ENCODE measurements at places on chromosomes 12 and 14. TPM values are rescaled to one million over a fixed set of nuclear protein-coding genes. Genes with fewer than 3 reads are reported as not detected.

The TSPAN9 gene
- total RNA-seq, result 15.9 TPM

The SNRNP35 gene
- 10.4 TPM for total RNA-seq

The RPS6KL1 gene
- 1.7 TPM for total RNA-seq

The BATF gene
- total RNA-seq, result 0.84 TPM

The SLC25A47 gene
- total RNA-seq, result not detected

The C12orf60 gene
- 0.76 TPM for total RNA-seq

The TSPAN11 gene
- 0.72 TPM for total RNA-seq

The SERPINA10 gene
- not detected for total RNA-seq

The ADAMTS20 gene
- total RNA-seq, result not detected

GRCh38 chr12:18658829-18659228, 79.0 kb downstream of the PLCZ1 start:
- ATAC-seq, result no peak

DNA sequence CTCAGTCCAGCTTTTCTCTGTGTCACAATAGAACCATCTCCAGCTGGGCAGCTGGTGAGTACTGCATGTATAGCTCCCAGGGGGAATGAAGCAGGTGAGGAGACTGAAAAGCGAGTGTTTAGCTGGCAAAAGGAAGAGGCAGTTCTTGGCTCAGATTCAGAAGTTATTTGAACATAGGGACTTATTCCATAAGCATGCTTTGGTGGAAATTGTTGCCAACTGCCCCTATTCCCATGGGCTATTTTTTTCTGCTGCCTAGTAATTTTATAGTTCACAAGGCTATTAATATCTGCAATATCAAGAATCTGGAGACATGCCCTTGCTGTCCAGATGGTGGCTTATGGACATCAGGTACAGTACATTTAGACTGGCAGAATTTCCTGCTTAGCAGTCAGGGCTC, 1112.7 kb downstream of the LRFN5 start:
- no peak for ATAC-seq

GRCh38 chr12:47164724-47165439, 85.1 kb upstream of the AMIGO2 start:
- no peak for ATAC-seq

DNA sequence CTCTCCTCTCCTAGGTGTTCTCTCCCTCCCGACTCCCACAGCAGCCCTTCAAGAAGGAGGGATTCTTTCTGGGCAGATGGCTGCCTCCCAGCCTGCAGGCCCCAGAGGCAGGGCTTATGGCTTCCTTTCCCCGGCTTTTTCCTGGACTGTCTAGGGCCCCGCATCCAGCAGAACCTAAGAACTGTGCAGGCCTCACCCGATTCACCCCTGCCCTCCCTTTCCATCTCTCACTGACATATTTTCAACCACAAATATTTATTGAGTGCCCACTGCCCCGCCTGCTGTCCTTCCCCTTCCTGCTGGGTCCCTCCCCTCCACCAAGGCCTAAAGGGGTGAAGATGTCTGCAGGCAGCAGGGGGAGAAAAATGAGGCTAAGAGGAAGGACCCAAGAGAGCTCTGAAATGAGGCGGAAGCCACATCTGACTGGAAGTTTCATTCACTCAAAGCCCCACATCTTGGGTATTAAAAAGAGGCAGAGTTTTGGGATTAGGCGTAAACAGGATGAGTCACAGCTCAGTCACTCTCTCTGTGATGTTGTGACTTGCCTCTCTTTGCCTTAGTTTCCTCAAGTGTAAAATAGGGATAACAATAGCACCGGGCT, 2.9 kb downstream of the SCNN1A start:
- ATAC-seq, result peak; percentile 46

DNA sequence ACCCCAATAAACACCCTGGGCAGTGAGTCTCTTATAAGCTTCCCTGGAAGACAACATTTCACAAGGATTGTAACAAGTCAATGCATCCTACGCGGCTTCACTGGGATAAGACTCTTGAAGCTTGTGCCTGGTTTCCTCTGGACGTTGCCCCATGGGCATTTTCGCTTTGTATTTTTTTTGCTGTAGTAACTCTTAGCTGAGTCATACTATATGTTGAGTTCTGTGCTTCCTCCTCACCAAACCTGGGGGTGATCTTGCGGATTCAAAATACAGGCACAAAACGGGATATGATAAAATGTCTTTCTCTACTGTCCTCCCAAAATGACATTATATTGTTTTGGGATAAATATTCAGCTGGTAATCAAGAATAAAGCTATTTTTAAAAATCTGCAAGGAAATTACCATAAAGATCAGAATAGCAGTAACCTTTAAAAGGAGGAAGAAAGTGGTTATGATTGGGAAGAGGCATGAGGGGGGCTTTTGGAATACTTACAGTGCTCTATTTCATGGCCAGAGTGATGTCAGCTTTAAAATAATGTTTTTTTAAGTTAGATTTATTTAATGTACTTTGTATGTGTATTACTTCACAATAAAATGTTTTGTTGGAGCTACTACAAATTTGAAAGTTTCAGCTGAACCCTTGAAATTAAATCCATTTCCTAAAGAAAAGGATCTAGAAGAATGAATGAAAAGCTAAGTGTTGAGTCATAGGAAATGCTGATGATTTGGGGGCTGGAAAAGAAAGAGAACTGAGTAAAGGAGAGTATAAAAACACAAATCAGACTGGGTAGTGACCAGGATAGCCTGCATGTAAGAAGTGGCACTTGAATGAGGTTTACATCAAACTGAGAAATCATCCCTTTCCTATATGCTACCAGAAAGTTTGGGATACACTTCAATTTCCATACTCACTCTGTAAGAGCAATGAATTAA, 14.7 kb downstream of the BTBD7 start:
- peak; percentile 53 for ATAC-seq

- no peak for ATAC-seq
Measured at GRCh38 chr12:174124-174523, 39.8 kb downstream of the SLC6A12 start.

DNA sequence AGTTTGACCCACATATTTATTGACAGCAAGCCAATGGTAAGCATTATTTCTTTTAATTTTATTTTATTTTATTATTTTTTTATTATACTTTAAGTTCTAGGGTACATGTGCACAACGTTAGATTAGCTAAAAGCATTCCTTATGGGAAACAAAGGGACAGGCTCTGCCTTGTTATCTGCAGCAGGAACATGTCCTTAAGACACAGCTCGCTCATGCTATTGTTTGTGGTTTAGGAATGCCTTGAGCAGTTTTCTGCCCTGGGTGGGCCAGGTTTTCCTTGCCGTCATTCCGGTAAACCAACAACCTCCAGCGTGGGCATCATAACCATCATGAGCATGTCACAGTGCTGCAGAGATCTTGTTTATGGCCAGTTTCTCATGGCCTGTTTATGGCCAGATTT, 370.2 kb downstream of the TMEM117 start:
- ATAC-seq, result no peak

DNA sequence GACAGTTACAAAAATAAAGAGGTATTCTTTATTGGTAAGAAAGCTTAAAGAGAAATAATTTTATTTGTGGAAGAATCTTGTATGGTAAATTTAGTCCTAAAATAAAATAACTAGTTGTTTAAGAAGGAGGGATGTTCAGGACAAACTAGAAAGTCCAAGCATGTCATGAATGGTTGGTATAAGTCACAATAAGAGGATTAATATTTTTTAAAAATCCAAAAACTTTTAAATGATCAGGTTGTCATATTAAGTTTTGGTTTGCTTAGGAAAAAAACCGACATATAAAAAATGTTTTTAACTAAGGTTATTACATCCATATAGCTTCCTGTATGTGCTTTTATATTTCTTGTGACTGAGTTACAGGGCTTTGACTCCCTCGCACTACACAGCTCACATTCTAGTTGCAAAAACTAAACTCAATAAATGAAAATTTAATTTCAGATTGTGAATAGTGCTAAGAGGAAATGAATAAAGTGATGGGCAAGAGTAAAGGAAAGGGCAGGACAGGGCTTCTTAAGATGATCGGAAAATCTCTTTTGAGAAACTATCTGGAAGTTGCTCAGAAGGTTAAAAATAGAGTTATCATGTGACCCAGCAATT, 80.7 kb upstream of the METAP2 start:
- ATAC-seq, result no peak

DNA sequence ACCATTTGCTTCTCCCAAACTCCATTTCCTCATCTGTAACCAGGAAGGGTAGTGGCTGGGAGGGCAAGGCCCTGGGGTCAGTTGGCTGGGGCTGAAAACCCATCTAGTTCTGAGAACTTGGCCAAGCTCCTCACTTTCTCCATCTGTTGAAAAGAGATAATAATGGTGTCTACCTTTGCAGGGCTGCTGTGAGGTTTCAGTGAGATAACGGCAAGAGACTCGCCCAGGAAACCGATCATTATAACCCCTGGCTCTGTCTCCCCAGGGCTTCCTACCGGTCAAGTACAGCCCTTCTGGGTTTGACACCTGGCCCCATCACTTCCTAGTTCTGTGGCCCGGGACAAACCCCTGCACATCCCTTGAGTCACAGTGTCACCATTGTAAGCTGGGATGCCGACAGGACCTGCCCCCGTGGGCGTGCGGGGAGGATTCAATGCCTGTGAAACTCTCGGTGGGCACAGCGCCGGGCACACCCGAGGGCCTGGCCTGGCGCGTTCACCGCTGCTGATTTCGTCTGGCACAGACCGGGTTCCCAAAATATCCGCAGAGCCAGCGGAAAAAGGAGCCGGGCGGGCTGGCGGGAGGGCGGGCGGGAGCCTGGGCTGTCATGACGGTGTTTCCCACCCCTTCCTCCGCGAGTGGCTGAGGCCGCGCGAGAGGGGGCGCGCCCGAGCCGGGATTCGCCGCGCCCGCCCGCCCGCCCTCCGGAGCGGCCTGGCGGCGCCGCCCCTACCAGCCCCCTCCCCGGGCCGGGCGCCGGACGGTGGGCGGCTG, 4.4 kb downstream of the KMT5A start:
- ATAC-seq, result peak; percentile 58

DNA sequence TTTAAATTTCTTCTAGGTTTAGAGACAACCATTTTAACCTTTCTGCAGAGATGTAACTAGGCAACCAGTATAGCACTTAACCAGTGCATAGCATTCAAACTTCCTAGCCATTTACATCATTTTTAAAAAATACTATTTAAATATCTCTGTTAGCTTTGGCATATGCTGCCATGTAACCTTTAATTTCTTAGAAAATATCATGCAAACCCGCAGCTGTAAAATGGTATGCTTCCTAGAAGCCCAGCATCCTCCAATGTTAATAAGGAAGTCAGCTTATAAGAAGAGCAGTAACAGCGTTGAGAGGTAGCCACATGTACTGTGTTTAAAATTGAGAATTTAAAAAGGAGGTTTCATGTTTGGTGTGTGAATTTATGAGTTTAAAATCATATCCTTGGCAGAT, 22.8 kb downstream of the GNG2 start:
- no peak for ATAC-seq

GRCh38 chr12:104997541-104997940, 11.4 kb downstream of the NOPCHAP1 start:
- ATAC-seq, result no peak

- ATAC-seq, result no peak
Measured at GRCh38 chr12:108218921-108219320, 89.8 kb downstream of the WSCD2 start.

DNA sequence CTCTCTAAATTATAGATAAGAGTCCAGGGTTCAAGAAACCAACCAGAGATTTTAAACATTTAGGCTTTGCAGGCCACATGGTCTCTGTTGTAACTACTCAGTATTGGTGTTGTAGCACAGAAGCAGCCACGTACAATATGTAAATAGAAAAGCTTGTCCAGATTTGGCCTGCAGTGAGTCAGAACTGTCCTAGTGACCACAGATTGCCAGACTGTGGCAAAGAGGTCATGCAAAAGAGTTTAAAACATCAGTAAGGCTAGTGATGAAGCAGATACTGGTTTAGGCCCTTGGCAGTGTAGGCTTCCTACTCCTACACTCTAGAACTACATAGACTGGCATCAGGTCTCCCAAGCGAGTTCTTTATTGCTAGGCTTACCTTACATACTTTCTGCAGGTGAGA, 117.6 kb upstream of the GARIN6 start:
- no peak for ATAC-seq

GRCh38 chr12:30806989-30807694, 52.4 kb upstream of the CAPRIN2 start:
- peak; percentile 79 for ATAC-seq

DNA sequence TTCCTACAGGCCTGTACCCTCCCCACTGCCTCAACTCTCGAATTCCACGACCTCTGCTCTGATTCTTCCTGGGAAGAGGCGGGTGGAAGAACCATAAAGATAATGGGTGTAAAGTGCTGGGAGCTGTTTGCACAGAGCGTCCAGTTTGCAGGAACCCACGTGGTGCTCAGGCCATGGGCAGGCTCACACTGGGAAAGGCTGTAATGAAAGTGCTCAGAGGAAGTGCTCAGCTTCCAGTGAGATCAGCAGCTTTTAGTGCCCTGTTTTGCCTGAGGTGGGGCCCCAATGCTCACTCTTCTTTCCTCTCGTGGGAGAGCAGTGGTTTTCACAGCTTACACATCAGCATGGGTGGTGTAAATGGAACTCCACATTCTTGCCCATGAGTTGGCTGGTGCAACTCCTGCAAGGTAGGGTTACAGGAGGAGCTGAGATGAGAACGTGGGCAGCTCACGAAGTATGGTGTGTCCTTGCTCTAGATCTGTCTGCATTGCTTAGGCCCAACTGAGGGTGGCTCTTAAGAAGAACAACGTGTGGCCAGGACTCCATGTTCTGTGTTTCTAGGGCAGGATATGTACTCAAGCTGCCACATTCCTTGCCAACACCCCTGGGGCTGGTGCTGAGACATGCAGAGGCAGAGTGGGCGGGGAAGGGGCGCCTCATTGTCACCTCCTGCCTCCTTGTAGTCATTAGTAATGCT, 2.9 kb downstream of the TMEM63C start:
- ATAC-seq, result peak; percentile 51

DNA sequence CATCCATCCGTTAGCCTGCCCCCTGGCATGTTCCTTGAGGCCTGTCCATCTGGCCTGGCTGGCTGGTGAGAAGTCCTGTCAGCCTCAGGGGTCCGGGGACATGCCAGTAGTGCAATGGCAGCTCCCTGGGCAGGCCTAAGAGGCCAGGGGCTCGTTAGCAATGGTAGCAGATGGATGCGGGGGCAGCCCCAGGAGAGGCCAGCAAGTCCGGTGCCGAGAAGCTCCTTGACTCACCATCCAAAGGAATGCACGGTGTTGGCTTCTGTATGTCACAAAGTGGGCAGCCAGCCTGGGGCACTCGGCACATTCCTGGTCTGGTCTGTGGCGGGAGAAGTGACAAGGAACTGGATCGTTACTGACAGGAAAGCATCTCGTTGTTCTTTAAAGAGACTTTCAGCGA, 319.9 kb downstream of the CACNA1C start:
- no peak for ATAC-seq

DNA sequence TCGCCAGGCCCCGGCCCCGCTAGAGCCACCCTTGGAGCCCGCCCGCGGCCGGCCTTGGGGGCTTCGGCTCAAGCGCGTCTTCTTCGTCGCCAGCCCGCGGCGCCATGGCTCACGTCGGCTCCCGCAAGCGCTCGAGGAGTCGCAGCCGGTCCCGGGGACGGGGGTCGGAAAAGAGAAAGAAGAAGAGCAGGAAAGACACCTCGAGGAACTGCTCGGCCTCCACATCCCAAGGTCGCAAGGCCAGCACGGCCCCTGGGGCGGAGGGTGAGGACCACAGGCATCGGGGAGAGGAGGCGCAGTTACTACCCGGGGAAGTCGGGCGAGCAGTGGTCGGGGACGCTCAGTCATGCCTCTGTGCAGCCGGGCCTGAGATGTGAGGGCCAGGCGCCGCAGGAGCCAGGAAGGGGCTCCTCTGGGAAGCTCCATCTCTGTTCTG, 573 bp downstream of the ARL6IP4 start:
- ATAC-seq, result no peak

Measured in esophagus mucosa (tissue), 1 donor.